Left lung (tissue), 14 donors: ENCODE measurements at places on chromosomes 4 and X. TPM values are rescaled to one million over a fixed set of nuclear protein-coding genes. Genes with fewer than 3 reads are reported as not detected.

DNA sequence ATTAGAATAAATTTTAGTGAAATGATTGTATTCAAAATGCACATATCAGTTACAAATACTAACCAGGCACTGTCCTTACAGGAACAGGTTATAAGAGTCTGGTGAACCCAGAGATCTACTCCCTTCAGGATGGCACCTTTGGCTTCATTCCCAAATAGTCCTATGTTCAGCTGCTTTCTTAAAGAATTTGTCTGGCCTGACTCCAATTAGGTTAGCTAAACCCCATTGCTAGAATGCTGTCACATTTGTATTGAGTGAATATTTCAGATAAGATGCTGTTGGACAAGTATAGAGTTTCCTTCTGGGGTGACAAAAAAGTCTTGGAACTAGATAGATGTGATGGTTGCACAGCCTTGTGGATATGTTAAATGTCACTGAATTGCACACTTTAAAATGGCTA is 69.4 kb downstream of the EFHC2 start:
- H3K4me1 ChIP-seq = no peaks in the 10 kb centered on the region
- H3K27me3 ChIP-seq = no peaks in the 10 kb centered on the region
- H3K36me3 ChIP-seq = no peaks in the 10 kb centered on the region
- no peak overlapping the region for H3K4me3 ChIP-seq

GRCh38 chr4:59409647-59410046 is 1790.5 kb upstream of the ADGRL3 start:
- no peak for DNase-seq
- H3K4me1 ChIP-seq = no peaks in the 10 kb centered on the region
- no peaks in the 10 kb centered on the region for H3K36me3 ChIP-seq
- H3K27me3 ChIP-seq = no peaks in the 10 kb centered on the region

DNA sequence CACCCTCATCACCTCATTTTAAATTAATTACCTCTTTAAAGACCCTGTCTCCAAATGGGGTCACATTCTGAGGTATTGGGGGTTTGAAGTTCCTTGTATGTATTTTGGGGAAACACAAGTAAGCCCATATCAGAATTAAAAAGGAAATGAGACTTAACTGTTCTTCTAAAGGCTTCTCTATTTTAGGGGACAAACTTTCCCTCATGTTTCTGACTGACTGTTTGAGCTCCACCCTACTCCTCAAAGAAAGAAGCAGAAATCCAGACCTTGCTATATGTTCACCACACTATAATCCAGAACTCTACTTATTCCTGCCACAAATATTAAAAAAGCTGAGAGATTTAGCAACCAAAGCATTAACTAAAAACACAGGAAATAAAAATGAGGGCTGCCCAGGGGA is 258.8 kb downstream of the ARHGAP24 start:
- H3K4me3 ChIP-seq = no peak overlapping the region
- no peak for DNase-seq
- H3K27ac ChIP-seq = no peak overlapping the region
- H3K27me3 ChIP-seq = no peaks in the 10 kb centered on the region

GRCh38 chrX:150062292-150063137 is 124.2 kb upstream of the EOLA2 start:
- H3K4me3 ChIP-seq = no peak overlapping the region
- no peak for DNase-seq
- no peak overlapping the region for H3K27ac ChIP-seq
- H3K4me1 ChIP-seq = peaks cover 5% of the 10 kb centered on the region
- H3K27me3 ChIP-seq = no peaks in the 10 kb centered on the region

Gene ASB12
- total RNA-seq = not detected

GRCh38 chr4:43394976-43395375 is 502.5 kb downstream of the GRXCR1 start:
- DNase-seq = no peak
- H3K27me3 ChIP-seq = no peaks in the 10 kb centered on the region
- no peaks in the 10 kb centered on the region for H3K4me1 ChIP-seq
- no peak overlapping the region for H3K27ac ChIP-seq
- H3K4me3 ChIP-seq = no peak overlapping the region
- no peaks in the 10 kb centered on the region for H3K36me3 ChIP-seq

Gene TREX2
- total RNA-seq = 0.55 TPM

DNA sequence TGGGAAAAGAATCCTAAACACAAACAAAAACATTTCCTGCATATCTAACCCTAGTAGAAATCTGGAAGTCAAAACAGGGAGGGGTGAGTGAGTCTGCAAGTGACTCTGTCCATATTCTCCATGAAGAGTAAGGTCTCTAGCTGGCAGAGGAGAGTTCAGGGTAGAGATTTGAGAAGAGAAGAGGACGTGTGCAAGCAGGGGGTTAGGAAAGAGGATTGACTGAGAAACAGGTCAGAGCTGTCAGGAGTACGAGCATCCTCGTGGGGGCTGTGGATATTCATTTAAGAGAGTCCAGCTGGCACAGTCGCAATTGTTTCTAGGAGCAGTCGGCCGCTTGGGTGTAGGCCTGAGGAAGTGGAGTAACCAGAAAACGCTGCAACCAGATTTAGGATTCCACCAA is 27.9 kb downstream of the PROM1 start:
- H3K36me3 ChIP-seq = no peaks in the 10 kb centered on the region
- no peak for DNase-seq
- H3K4me1 ChIP-seq = peaks cover 20% of the 10 kb centered on the region
- no peaks in the 10 kb centered on the region for H3K27me3 ChIP-seq
- H3K4me3 ChIP-seq = no peak overlapping the region
- no peak overlapping the region for H3K27ac ChIP-seq

DNA sequence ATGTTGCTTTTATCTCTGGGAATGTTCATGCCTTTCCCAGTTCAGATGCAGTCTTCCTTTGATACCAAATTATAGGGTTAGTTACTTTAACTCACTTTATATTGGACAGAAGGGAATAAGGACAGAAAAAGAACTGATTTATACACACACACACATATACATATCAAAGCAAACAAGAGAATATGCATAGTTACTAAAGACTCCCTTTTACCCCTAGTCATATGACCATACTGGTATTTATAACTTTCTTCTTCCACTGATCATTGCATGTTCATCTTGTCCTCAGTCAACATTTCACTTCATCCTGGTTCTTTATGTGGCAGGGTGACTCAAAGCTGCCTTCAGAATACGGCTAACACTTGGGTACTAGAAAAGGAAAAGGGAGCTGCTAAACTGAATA is 120.4 kb downstream of the PARM1 start:
- H3K27ac ChIP-seq = no peak overlapping the region
- DNase-seq = no peak
- H3K4me3 ChIP-seq = no peak overlapping the region
- no peaks in the 10 kb centered on the region for H3K36me3 ChIP-seq
- no peaks in the 10 kb centered on the region for H3K27me3 ChIP-seq

GRCh38 chrX:154918060-154918483 is 31.9 kb downstream of the F8A1 start:
- no peak overlapping the region for H3K4me3 ChIP-seq
- DNase-seq = peak; percentile 38
- no peaks in the 10 kb centered on the region for H3K4me1 ChIP-seq
- no peaks in the 10 kb centered on the region for H3K27me3 ChIP-seq
- H3K36me3 ChIP-seq = no peaks in the 10 kb centered on the region
- no peak overlapping the region for H3K27ac ChIP-seq

GRCh38 chrX:34487364-34487763 is 169.7 kb downstream of the TMEM47 start:
- H3K4me3 ChIP-seq = no peak overlapping the region
- H3K27me3 ChIP-seq = no peaks in the 10 kb centered on the region
- no peaks in the 10 kb centered on the region for H3K36me3 ChIP-seq
- H3K4me1 ChIP-seq = no peaks in the 10 kb centered on the region
- no peak overlapping the region for H3K27ac ChIP-seq

- H3K36me3 ChIP-seq = no peaks in the 10 kb centered on the region
- DNase-seq = peak; percentile 85
- no peak overlapping the region for H3K27ac ChIP-seq
- H3K4me1 ChIP-seq = no peaks in the 10 kb centered on the region
These were observed 101.4 kb downstream of the WWC2 start for GRCh38 chr4:183200453-183200852.

DNA sequence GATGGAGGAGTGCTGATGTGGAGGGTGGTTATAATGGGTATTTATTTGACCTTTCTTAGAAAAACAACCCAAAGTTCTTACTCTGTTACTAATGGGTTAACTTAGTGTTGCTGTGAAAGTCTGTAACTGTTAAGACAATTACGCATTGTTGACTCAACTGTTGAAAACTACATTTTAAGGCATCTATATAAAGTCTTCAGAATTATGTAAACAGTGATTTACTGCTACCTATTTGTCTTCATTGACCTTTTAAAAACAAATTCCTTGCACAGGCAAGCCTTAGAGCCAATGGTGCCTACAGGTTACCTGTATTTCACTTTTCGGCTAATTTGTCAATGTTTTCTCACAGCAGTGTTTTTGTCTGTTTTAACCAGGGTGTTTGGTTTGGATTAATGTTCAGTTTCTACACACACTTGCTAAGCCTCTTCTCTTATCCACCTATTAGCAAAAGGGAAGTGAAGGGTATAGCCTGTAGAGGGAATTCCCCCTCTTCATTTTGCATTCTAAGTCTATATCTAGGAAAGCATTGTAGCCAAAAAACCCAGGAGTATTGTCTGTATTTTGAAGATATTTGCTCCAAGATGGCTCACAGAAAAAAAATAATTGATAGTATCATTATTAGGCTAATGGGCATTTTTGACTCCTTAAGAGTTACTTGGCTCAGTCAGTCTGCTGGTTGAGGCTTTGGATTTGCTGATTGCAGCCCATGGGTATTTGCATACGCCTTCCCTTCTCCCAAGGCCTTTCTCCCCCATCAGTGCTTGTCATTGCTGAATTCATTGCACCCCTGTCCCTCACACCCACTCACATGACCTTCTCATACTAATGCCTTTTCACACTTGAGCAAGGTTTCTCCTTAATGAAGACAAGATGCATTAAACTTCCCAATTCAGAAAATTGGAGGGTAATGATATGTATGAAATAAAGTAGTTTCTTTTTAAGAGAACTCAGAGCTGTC is 30.5 kb downstream of the AFF1 start:
- DNase-seq = no peak
- peaks cover 39% of the 10 kb centered on the region for H3K4me1 ChIP-seq
- no peaks in the 10 kb centered on the region for H3K36me3 ChIP-seq
- no peaks in the 10 kb centered on the region for H3K27me3 ChIP-seq
- H3K4me3 ChIP-seq = no peak overlapping the region

GRCh38 chr4:87560802-87561201 is 31.6 kb upstream of the SPARCL1 start:
- no peaks in the 10 kb centered on the region for H3K4me1 ChIP-seq
- no peak for DNase-seq
- no peaks in the 10 kb centered on the region for H3K36me3 ChIP-seq
- no peak overlapping the region for H3K27ac ChIP-seq
- no peaks in the 10 kb centered on the region for H3K27me3 ChIP-seq

GRCh38 chr4:61648264-61648663 is 448.1 kb downstream of the ADGRL3 start:
- H3K27me3 ChIP-seq = no peaks in the 10 kb centered on the region
- no peak overlapping the region for H3K27ac ChIP-seq
- H3K4me3 ChIP-seq = no peak overlapping the region
- no peaks in the 10 kb centered on the region for H3K36me3 ChIP-seq
